Esophagus (tissue), 2 donors: ENCODE measurements at places on chromosomes 16 and 17. TPM values are rescaled to one million over a fixed set of nuclear protein-coding genes. Genes with fewer than 3 reads are reported as not detected.

Gene PRR35
- polyA plus RNA-seq: 0.24 TPM

Gene TMEM186
- polyA plus RNA-seq: 5.6 TPM

Gene PTX4
- not detected for polyA plus RNA-seq

Gene KRTAP1-1
- polyA plus RNA-seq: 0.16 TPM

Gene TP53TG3B
- not detected for polyA plus RNA-seq

Gene PRSS33
- polyA plus RNA-seq: not detected

Gene HAP1
- 0.35 TPM for polyA plus RNA-seq

Gene KRTAP9-2
- polyA plus RNA-seq: not detected

Gene OTOA
- polyA plus RNA-seq: not detected

Gene SLFN12L
- polyA plus RNA-seq: 0.25 TPM
